Stimulated activated CD4-positive, alpha-beta T cell treated with anti-CD3 and anti-CD28 coated beads, TNF-alpha, amount 100 ng/mL, for 4 hours (primary cell): ENCODE measurements at places on chromosomes 2 and 18.
A peak's percentile ranks its signal among the peaks of the same experiment; 100 is the strongest.

DNA sequence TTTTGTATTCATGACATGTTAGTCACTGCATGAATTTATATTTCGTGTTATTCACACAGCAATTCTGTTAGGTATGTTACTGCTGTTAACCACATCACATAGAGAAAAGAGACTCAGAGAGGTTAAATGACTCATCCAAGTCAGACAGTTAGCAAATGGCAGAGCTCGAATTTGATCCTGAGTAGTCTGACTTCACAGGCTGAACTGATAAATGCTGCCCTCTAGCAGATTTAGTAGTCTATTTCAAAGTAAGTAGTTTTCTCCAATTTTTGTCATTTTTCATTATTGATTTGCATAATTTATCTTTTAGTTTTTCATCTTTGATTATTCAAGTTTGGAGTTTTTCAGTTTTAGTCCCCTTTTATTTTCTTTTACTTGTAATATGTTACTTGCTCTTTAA lies 58.3 kb downstream of the WDR7 start:
- DNase-seq: peak; percentile 10

- DNase-seq: no peak
Measured at GRCh38 chr2:121976926-121977325, 221.5 kb downstream of the TSN start.

- no peak for DNase-seq
Measured at GRCh38 chr18:50312296-50313030, 25.0 kb upstream of the CXXC1 start.

DNA sequence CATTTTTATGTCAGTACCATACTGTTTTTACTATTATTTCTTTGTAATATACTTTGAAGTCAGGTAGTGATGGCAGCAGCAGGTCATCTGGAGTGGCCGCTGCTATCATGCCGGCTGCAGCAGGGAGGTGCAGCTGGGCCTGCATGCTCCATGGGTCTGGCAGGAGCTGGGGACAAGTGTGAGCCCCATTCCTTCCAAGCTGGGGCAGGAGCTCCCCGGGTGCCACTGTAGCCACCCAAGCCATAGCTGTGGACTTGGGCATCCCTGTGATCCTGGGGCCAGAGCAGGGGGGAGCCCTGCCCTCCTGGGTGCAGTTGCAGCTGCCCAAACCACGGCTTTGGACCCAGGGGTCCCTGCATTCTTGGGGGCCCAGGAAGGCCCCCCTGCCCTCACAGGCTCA lies 59.2 kb downstream of the CSRNP3 start:
- DNase-seq: no peak

DNA sequence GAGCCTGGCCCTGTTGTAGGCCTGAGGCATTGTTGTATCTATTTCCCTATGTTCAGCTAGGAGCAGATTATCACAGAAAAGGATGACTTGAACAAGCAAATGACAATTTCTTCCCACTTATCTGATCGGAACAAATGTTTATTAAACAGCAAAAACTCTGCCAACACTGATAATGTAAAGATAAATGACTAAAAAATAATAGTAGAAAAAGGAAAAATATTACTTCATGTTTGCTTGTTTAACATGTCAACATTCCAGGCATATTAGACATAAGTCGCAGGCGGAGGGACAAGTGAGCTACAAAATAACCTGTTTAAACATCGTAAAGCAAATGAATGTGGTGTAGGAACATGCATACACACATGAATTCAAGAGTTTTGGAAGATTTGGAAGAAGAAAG lies 257.9 kb downstream of the TMX3 start:
- DNase-seq: no peak

DNA sequence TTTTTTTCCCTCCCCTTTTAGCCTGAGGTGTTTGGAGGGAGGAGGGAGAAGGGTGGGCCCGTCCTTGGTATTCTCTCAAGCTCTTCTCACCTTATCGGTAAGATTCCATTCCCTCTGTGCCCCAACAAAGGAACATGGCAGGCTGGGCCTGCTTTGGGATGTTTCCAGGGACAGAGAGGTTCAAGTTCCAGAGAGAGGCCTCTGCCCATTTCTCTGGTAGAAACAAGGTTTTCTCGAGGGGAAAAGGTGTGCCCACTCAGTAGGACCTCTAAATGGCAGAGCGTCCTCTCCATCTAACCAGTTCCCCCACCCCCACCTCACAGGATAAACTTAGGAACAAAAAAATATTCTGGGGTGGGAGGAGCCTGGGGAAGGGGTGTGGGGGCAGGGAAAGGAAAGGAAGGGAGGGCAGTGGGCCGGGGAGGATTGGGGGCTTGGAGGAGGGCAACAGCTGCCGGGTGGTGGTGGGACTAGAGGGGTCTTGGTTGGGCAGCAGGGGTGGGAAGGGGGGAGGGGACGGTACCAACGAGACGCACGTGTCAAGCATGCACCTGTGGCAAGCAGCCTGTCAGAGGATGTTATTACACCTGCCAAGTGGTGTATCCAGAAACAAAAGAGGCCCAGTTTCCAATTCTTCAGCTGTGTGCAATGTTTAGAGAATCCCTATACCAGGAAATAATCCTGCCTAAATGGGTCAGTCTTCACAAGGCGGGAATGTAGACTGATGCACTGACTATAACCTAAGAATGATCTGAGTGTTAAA lies 2.1 kb downstream of the PCBP1 start:
- no peak for DNase-seq

GRCh38 chr2:24926602-24927252 lies 6.7 kb upstream of the ADCY3 start:
- DNase-seq: no peak

DNA sequence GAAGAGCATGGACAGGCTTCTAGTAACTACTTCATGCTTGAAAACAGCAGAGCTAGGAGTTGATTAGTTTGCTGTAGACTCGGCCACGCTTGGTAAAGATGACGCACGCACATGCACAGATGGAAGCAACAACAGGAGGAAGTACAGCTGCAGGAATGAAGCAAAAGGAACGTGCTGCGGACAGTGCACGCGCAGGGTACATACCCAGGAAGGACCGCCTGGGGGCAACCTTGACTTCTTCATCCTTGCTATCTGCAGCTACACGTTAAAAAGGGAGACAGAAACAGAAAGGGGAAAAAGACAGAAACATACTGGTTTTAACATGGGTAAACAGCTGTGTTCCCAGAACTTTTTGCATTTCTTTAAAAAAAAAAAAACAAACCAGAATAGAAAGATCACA lies 17.7 kb downstream of the SLC66A2 start:
- no peak for DNase-seq

DNA sequence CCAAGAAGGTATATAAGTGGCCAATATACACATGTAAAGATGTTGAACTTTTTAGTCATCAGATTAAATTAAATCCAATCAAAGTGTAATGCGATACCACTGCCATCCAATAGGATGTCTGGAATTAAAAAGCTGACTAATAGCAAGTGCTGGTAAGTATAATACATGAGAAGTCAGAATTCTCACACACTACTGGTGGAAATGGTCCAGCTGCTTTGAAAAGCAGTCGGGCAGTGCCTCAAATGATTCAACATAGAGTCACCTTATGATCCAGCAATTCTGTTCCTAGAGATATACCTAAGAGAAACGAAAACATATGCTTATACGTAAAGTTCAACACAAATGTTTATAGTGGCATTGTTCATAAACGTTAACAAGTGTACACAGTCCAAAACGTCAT lies 124.1 kb upstream of the MYT1L start:
- no peak for DNase-seq

GRCh38 chr2:121185571-121186074 lies 99.4 kb downstream of the TFCP2L1 start:
- DNase-seq: no peak

DNA sequence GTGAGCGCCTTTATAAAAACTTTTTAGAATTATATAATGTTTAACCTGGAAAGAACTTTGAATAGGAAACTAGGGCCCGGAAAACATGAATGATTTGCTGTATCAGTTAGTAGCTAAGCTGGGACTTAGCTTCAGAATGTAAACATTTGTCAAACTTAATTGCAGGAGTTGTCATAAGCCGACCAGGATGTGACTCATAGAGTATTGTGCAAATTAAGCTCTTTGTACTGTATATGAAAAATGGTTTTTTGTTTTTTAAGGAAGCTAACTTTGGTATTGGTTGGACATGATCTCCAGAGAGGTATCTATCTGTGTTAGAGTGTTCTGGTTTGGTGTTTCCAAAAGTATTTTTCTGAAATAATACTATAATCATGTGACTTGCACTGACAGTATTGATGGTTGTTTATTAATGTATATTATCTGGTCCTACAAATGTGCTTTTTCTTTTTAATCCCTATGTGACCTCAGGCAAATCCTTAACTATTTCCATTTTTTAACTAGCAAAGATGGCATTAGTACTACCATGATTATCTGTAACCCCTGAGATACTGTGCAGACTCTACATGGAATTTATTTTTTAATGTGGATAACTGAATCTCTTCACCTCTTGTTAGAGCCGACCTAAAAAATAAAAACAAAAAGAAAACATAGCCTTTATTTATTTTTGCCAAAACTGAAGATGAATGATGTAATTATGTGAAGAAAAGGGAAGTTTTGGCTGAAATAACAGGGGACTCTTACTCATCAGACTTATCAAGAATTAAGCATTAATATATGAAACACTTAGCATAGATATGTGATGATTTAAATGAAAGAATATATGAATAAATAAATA lies 11.7 kb downstream of the YIPF4 start:
- DNase-seq: no peak

- DNase-seq: no peak
Measured at GRCh38 chr2:226760412-226761194, 39.0 kb downstream of the IRS1 start.

GRCh38 chr2:237422309-237422708 lies 8.3 kb upstream of the COL6A3 start:
- no peak for DNase-seq

- no peak for DNase-seq
Measured at GRCh38 chr2:127448526-127448925, 30.3 kb downstream of the PROC start.

- no peak for DNase-seq
Measured at GRCh38 chr2:67879586-67880290, 183.1 kb downstream of the C1D start.
